ENCODE measurements at places on chromosomes 2 and 18. TPM values are rescaled to one million over a fixed set of nuclear protein-coding genes. Genes with fewer than 3 reads are reported as not detected.

DNA sequence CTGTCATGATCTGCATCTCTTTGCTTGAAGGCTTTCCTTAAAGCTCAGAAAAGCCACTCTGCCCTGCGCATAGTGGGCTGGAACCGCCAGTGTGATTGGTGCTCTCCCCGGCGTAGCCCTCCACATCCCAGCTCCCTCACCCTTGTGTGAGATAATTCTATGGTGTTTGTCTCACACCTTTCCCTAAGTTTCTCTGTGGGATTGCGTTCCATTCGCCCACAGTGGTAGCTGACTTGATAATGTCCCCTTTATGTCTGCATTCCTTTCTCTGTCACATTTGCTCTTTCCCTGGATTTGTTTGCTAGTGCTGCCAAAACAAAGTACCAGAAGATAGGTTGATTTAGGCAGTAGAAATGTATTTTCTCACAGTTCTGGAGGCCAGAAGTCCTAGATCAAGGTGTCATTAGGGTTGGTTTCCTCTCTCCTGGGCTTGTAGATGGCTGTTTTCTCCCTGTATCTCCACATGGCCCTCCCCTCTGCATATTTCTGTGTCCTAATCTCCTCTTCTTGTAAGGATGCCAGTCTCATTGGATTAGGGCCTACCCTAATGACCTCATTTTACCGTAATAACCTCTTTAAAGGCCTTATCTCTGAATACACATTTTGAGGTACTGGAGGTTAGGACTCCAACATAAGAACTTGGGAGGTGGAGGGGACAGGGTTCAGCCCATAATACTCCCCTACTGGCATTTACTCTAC lies 7.4 kb upstream of the TMEM87B start:
- no peak overlapping the region for H3K4me3 ChIP-seq
- no peaks in the 10 kb centered on the region for H3K36me3 ChIP-seq
- no peaks in the 10 kb centered on the region for H3K27me3 ChIP-seq
- H3K27ac ChIP-seq, result peak overlapping the region; percentile 86
- DNase-seq, result no peak
- H3K4me1 ChIP-seq, result peaks cover 20% of the 10 kb centered on the region

- no peak overlapping the region for H3K4me3 ChIP-seq
- no peaks in the 10 kb centered on the region for H3K27me3 ChIP-seq
- H3K4me1 ChIP-seq, result no peaks in the 10 kb centered on the region
- H3K36me3 ChIP-seq, result no peaks in the 10 kb centered on the region
- no peak for DNase-seq
Observed at GRCh38 chr2:123695426-123695825, 329.7 kb upstream of the CNTNAP5 start.

DNA sequence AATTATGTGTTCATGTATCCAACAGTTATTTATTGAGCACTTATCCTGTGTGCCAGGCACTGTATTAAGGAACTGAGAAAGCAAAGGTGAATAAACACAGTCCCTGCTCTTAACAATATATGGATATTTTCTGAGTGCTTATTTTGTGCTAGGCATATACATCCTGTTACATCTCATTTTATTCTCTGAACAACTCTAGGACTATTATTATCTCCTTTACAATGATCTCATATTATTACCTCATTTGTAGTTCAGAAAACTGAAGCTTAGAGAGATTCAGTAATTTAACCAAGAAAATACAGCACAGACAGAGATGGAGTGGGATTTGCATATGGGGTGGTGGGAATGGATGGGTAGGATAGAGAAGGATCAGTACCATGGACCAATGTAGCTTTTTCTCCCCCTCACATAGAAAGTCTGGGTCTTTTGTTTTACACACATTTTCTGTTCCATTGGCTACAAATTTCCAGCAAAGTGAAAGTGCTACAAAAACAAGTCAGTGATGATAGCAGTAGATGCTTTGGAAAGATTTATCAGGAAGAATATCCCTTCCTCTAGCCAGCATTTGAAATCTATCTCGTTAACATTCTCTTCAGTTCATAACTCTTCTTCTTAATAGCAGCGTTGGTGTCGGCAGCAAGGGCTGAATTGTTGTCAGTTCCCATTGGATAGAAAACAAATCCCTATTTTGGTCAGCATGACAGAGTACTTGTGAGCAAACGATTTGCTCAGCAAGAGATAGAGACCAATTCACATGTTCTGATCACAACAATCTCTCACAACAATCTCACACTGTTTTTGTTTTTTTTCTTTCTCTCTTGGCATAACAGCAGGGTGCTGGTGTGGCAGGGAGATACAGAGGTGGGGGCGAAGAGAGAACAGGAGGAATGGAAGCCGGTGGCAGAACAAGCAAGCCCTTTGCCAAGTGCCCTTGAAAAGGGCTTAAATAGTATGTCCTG lies 102.2 kb upstream of the KCTD1 start:
- no peaks in the 10 kb centered on the region for H3K4me1 ChIP-seq
- DNase-seq, result no peak
- no peak overlapping the region for H3K27ac ChIP-seq
- no peaks in the 10 kb centered on the region for H3K36me3 ChIP-seq
- H3K27me3 ChIP-seq, result no peaks in the 10 kb centered on the region
- no peak overlapping the region for H3K4me3 ChIP-seq

DNA sequence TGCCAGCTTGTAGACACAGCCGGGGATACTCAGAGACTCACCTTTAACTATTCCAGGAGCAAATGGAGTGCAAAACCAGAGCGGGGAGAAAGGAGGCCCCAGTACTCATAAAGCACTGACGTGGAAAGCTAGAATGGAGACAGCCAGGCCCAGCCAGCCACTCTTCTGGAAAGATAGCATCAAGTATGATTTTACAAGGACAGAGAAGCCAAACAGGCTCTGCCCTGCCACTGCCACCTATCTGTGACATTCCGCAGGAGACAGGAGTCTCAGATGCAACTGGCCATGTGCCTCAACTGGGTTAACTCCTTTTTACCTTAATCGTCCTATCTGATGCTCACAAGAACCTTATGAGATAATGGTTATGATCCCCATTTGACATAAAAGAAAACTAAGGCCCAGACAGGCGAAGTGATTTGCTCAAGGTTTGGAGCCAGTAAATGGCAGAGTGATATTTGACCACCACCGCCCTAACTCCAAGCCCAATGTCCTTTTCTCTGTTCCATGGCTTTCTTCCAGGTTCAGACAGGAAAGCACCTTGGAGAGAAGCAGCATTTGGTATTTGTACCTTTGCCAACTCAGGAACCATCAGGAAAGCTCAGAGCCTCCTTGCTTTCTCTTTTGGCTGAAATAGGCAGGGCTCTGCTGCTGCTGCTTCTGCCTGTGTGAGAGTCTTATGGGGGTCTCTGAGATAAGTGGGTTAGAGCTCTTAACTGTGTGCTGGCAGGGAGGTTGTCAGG lies 15.6 kb downstream of the KIF3C start:
- no peak overlapping the region for H3K4me3 ChIP-seq
- no peaks in the 10 kb centered on the region for H3K36me3 ChIP-seq
- H3K4me1 ChIP-seq, result no peaks in the 10 kb centered on the region

GRCh38 chr2:30464544-30465170 lies 17.6 kb downstream of the LCLAT1 start:
- peak overlapping the region; percentile 23 for H3K27ac ChIP-seq
- peaks cover 2% of the 10 kb centered on the region for H3K36me3 ChIP-seq
- H3K4me3 ChIP-seq, result no peak overlapping the region
- no peak for DNase-seq

- H3K27me3 ChIP-seq, result no peaks in the 10 kb centered on the region
- no peaks in the 10 kb centered on the region for H3K4me1 ChIP-seq
- no peak overlapping the region for H3K27ac ChIP-seq
- DNase-seq, result no peak
- H3K4me3 ChIP-seq, result no peak overlapping the region
Observed at GRCh38 chr18:24209558-24209957, 70.7 kb downstream of the CABYR start.

- H3K4me3 ChIP-seq, result no peak overlapping the region
- no peaks in the 10 kb centered on the region for H3K27me3 ChIP-seq
- peak; percentile 84 for DNase-seq
- H3K36me3 ChIP-seq, result no peaks in the 10 kb centered on the region
Observed at GRCh38 chr2:162581959-162582798, 238.2 kb downstream of the GCA start.

DNA sequence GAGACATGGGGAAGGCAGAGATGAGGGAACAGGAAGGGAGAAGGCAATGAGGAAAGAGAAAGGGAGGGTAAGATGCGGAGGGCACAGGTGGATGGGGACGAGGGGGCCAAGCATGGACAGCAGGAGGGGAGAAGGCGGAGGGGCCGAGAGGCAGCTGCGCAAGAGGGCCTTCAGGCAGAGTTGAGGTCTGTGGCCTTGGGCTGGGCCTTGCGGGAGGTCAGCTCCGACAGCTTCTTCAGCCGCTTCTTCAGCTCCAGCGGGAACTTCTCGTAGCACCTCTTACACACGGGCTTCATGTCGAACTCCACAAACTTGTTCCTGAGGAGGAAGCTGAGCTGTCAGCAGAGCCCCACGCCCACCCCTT lies 6.9 kb upstream of the GPR17 start:
- no peak overlapping the region for H3K27ac ChIP-seq
- H3K4me1 ChIP-seq, result peaks cover 22% of the 10 kb centered on the region
- DNase-seq, result no peak
- no peak overlapping the region for H3K4me3 ChIP-seq
- H3K36me3 ChIP-seq, result no peaks in the 10 kb centered on the region

DNA sequence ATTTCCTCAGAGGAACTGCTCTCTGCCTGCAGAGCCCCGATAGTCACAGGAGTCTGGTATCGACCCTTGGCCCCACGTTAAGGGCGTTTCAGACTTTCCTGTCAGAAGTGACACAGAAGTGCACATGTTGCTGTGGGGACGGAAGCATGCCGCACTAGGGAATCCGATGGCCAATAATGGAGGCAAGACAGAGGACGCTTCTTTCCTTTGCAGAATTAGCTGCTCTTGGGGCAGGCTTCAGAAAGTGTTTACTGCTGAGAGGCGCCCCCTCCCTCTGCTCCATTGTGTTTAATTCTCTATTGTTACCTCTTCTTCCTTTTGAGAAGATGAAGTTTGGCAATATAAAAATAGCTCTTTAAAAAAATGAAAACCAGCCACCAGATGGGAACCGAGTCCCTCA lies 118.6 kb upstream of the EML6 start:
- H3K27ac ChIP-seq, result peak overlapping the region; percentile 30
- no peak for DNase-seq
- H3K36me3 ChIP-seq, result no peaks in the 10 kb centered on the region
- H3K4me3 ChIP-seq, result no peak overlapping the region

DNA sequence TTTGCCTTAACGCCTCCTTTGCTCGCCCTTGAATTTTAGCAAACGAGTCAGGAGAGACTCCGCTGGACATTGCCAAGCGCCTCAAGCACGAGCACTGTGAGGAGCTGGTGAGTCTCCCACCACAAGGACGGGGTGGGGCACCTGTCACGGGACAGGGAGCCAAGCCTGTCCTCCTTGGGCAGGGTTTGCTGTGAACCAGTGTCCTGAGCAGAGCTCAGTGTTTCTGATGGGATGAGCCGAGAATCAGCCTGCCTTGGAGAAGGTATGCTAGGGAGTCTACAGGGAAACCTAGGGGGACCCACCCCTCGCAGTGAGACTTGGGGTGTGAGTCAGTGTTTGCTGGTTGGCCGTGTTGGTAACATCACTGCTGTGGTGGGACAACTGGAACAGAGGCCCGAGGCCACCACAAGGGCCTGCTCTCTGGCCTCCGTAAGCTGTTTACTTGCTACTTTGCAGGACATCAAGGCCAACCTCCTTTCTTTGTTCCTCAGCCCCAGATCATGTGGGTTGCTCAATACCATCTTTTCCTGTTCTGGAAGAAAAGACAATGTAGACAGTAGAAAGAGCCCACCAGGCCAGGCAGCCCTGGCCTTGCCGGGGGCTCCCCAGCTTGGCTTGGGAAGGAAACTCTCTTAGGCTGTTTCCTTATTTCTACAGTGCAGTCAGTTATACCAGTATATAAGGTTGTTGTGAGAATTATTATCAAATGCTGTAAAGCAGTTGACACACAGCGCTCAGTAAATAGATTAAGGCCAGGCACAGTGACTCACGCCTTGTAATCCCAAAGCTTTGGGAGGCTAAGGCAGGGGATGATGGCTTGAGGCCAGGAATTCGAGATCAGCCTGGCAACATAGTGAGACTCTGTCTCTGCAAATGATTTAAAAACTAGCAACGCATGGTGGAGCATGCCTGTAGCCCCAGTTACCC lies 42.4 kb downstream of the ITGB1BP1 start:
- no peak overlapping the region for H3K27ac ChIP-seq
- no peak for DNase-seq
- no peaks in the 10 kb centered on the region for H3K27me3 ChIP-seq
- H3K36me3 ChIP-seq, result peaks cover 2% of the 10 kb centered on the region
- H3K4me1 ChIP-seq, result no peaks in the 10 kb centered on the region

GRCh38 chr18:63520053-63520685 lies 22.0 kb upstream of the SERPINB12 start:
- no peak overlapping the region for H3K27ac ChIP-seq
- no peaks in the 10 kb centered on the region for H3K27me3 ChIP-seq
- H3K4me1 ChIP-seq, result no peaks in the 10 kb centered on the region

The TDRD15 gene
- total RNA-seq, result not detected

The DNAH6 gene
- total RNA-seq, result 0.70 TPM

The DSEL gene
- 0.18 TPM for total RNA-seq

The FOXD4L1 gene
- total RNA-seq, result 0.73 TPM

The CTLA4 gene
- not detected for total RNA-seq

The IL1RN gene
- not detected for total RNA-seq

The CYP26B1 gene
- total RNA-seq, result 1.7 TPM

The GPBAR1 gene
- total RNA-seq, result 0.29 TPM

The FIGN gene
- total RNA-seq, result not detected

The HOXD10 gene
- total RNA-seq, result not detected

The LGALSL gene
- total RNA-seq, result 36.9 TPM

Data from Caco-2 (cell line).